ENCODE measurements at places on chromosomes 1 and 21. TPM values are rescaled to one million over a fixed set of nuclear protein-coding genes. Genes with fewer than 3 reads are reported as not detected.

GRCh38 chr1:100455478-100456072 lies 82.4 kb upstream of the GPR88 start:
- no peak overlapping the region for H3K27ac ChIP-seq
- H3K27me3 ChIP-seq = no peaks in the 10 kb centered on the region
- H3K36me3 ChIP-seq = no peaks in the 10 kb centered on the region
- H3K4me3 ChIP-seq = no peak overlapping the region
- H3K4me1 ChIP-seq = no peaks in the 10 kb centered on the region

GRCh38 chr1:17307946-17308345 lies at the start of gene PADI4:
Gene PADI4 (plus strand): TSS chr1:17308197. CDS start chr1:17308223, 26 bp downstream.
- no peaks in the 10 kb centered on the region for H3K4me1 ChIP-seq
- H3K27me3 ChIP-seq = no peaks in the 10 kb centered on the region
- no peak within 1 kb of the TSS for H3K4me3 ChIP-seq
- no peak within 1 kb of the TSS for H3K27ac ChIP-seq
- H3K36me3 ChIP-seq = no peaks in the 10 kb centered on the region

- H3K27ac ChIP-seq = no peak overlapping the region
- no peak overlapping the region for H3K4me3 ChIP-seq
- DNase-seq = no peak
Observed at GRCh38 chr1:55314740-55315139, 99.6 kb upstream of the USP24 start.

- no peaks in the 10 kb centered on the region for H3K36me3 ChIP-seq
- DNase-seq = no peak
- H3K27me3 ChIP-seq = no peaks in the 10 kb centered on the region
- no peaks in the 10 kb centered on the region for H3K4me1 ChIP-seq
Observed at GRCh38 chr1:52436817-52437216, 32.4 kb downstream of the PRPF38A start.

SLC1A7 gene
- total RNA-seq = not detected

DNA sequence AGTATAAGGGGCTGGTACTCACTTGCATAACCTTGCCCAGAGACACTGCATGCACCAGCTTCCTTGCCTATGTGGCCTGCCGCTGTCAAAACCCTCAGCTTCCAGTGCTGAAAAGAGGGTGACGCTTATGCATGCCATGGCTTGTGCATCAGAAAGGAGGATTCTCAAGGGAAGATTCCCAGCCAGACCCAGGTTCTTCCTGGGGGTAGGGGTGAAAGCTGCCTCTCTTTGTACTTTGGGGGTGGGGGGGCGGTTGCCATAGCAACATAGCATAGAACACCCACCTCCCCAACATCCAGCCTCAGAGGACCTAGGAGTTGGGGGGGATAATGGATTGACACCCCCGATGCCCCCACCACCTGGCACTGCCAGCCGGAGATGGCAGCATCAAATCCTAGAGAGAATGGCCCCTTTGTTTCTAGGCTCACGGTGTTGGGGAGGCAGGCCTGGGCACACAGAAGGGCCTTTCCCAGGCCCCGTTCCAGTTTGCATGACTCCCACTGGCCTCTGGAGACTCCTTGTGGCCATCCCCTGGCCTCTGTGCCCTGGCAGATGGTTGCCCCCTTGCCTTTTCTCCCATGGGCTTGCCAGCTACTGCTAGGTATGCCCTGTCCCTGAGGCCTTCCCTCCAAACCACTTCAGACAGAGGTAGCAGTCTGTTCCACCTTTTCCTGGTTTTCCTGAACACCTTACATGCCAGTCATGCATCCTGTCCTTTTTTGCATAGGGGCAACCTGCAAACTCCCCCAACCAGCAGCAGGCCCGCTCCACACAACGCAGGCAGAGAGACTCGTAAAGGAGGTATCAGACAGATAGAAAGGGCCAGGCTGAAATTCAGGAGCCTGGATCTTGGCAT lies 44.6 kb downstream of the RHBG start:
- no peak overlapping the region for H3K27ac ChIP-seq
- H3K4me3 ChIP-seq = no peak overlapping the region
- H3K27me3 ChIP-seq = peaks cover 68% of the 10 kb centered on the region
- H3K4me1 ChIP-seq = no peaks in the 10 kb centered on the region
- no peak for DNase-seq

PCP4 gene
- total RNA-seq = 1.2 TPM

- no peak overlapping the region for H3K4me3 ChIP-seq
- no peak overlapping the region for H3K27ac ChIP-seq
- H3K4me1 ChIP-seq = no peaks in the 10 kb centered on the region
- H3K27me3 ChIP-seq = peaks cover 3% of the 10 kb centered on the region
Observed at GRCh38 chr1:111880881-111881837, 108.3 kb downstream of the KCND3 start.

DNA sequence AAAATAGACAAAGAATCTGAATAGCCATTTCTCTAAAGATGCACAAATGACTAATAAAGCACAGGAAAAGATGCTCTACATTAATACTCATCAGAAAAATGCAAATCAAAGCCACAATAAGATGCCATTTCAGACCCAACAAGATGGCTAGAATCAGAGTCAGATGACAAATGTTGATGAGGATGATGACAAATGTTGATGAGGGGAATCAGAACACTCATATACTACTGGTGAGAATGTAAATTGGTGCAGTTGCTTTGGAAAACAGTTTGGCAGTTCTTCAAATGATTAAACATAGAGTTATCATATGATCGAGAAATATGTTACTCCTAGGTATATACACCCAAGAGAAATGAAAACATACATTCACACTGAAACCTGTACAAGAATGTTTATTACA lies 33.9 kb downstream of the LRRC40 start:
- no peaks in the 10 kb centered on the region for H3K4me1 ChIP-seq
- H3K36me3 ChIP-seq = no peaks in the 10 kb centered on the region
- H3K27ac ChIP-seq = no peak overlapping the region
- H3K4me3 ChIP-seq = no peak overlapping the region
- no peaks in the 10 kb centered on the region for H3K27me3 ChIP-seq

- H3K4me3 ChIP-seq = no peak overlapping the region
- H3K36me3 ChIP-seq = no peaks in the 10 kb centered on the region
- H3K4me1 ChIP-seq = no peaks in the 10 kb centered on the region
- DNase-seq = no peak
Observed at GRCh38 chr1:164504749-164505148, 54.2 kb upstream of the PBX1 start.

ALG14 gene
- 4.7 TPM for total RNA-seq

NUP210L gene
- total RNA-seq = 0.04 TPM

- no peaks in the 10 kb centered on the region for H3K27me3 ChIP-seq
- H3K4me1 ChIP-seq = no peaks in the 10 kb centered on the region
- H3K36me3 ChIP-seq = no peaks in the 10 kb centered on the region
Observed at GRCh38 chr1:3377166-3377565, 77.3 kb upstream of the ARHGEF16 start.

DNA sequence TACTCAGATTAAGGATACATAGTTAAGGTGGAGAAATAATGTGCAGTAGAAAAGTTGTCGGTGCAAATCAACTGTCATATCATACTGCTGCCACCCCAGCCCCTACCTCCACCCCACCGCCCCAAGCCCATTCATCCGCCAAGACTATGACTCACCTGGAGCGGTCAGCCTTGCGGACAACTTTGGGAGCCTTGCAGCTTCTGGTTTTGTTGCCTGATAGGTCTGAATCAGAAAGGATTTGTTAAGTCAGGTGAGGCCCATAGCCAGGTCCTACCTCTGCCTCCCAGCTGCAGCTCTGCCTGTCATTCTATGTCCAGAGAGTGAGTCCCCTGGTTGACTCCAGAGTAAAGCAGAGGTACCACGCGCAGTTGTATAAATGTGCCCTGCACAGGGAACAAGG lies 12.6 kb downstream of the C1orf162 start:
- no peak for DNase-seq
- H3K27ac ChIP-seq = no peak overlapping the region
- no peaks in the 10 kb centered on the region for H3K36me3 ChIP-seq
- H3K27me3 ChIP-seq = no peaks in the 10 kb centered on the region
- H3K4me3 ChIP-seq = no peak overlapping the region

Data from hepatocyte (in vitro differentiated cells).